Effector memory CD8-positive, alpha-beta T cell (primary cell): ENCODE measurements at places on chromosomes 6 and 20.
A peak's percentile ranks its signal among the peaks of the same experiment; 100 is the strongest.

GRCh38 chr6:160068346-160068745 lies 53.3 kb upstream of the SLC22A1 start:
- DNase-seq: no peak

- no peak for DNase-seq
These were observed 41.0 kb downstream of the QKI start for GRCh38 chr6:163455552-163455951.

GRCh38 chr20:64112691-64113443 lies 5.5 kb upstream of the NPBWR2 start:
- no peak for DNase-seq

- no peak for DNase-seq
These were observed 58.2 kb downstream of the IGF2R start for GRCh38 chr6:160027076-160027475.

DNA sequence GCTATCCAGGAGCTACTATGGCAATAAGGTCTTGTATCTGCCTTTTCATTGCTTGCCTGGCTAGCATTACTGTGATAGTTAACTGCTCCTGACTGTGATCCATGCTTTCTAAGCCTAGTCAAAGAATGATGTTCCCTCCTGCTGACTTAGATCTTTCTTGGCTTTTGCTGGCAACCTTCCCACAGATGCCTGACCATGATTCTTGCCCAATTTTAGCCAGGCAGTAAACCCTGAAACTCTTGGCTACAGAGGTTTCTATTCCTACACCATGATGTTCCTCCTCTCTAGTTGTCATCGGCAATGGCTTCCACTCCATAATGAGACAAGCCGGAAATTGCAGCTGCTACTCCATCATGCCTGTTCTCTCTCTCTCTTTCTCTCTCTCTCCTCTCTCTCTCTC lies 238.1 kb downstream of the HAO1 start:
- no peak for DNase-seq

DNA sequence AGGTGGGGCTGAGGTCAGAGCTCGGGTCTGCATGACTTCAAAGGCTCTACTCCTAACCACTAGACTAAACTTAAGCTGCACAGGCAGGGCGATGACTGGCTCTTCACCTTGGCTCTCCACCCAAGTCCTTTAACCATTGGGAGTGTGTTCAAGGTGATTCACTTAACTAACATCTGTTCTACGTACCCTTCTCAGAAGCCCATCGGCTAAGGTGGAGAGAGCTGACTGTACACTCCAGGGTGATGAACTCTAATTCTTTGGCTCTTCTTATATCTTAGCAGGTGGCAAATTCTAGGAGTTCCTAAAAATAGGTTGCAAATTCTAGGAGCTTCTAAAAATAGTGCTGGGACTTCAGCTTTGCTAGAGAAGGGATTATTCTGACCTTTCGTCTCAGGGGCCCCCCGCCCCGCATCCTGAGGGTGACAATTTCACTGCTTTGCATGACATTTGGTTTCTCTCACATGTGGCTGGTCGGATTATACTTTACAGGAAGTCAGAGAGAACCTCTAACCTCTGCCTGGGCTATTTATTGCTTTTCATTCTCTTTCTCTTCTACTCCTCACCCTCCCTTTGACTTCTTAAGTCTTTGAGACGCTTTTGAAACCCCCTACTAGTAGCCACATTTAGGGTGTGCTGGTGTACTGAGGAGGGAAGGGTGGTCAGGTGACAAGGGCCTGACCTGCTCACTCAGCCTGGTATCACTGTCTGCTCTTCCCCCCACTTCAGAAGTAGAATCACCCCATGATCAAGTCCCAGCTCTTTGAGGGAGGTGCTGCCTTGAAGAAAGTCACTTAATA lies 55.5 kb downstream of the PRDM1 start:
- DNase-seq: peak; percentile 24

- no peak for DNase-seq
These were observed 47.4 kb downstream of the RBM38 start for GRCh38 chr20:57438552-57438951.

GRCh38 chr6:111625461-111626391 lies 20.0 kb upstream of the TRAF3IP2 start:
- DNase-seq: no peak

DNA sequence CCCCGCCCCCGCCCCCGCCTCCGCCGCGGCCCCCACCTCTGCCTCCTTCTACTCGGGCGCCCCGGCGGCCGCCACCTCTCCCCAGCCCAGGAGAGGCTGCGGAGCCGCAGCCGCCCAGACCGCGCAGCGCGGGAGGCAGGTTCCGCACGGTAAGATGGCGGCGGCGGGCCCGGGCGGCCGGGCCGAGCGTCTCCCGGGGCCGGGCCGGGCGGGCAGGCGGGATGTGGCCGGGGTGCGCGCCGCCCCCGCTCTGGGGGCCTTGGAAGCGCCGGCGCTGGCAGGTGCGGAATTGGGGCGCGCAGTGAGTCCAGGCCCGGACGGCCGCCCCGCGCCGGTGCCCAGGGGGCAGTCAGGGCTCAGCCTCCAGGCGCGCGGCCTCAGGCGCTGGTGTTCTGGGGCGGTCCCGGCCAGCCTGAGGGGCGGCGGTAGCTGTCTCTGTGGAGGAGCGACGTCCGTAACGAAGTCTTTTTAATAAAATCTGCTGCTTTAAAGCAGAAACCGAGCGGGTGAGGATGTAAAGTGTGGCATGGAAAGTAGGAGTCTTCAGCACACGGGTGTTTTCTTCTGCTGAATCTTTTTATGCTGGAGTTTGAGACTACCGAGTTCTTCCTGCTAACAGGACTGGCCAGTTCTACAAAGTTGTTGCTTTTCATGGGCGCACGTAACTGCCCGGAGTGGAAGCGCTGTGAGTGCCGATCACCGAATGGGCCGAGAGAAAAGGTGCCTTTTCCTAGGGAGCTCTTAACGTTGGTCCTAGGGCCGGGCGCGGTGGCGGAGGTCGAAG lies at the start of gene GID8:
GID8 (plus strand) TSS at position 43 of the 784 bp plus-strand sequence. CDS start 3,356 bp downstream, outside the sequence.
- peak; percentile 48 for DNase-seq

DNA sequence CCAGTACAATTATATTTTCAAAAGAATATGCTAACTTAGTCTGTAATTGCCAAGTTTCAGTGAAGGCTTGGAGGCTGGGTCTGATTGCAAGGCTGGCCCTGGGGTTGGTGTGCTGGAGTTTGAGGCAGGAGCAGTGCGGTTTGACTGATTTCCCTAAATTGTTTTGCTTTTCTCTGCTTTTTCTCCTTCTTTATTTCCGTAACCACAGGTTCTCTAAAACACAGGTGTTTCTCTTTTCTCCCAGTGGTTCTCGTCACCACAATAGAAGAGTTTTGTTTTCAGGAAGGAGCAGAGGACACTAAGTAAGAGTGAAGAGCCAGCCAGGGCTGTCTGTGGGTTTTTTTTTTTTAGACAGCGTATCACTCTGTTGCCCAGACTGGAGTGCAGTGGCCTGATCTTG lies 8.2 kb upstream of the SNX9 start:
- no peak for DNase-seq

GRCh38 chr6:13559968-13560650 lies 14.3 kb upstream of the SIRT5 start:
- no peak for DNase-seq

DNA sequence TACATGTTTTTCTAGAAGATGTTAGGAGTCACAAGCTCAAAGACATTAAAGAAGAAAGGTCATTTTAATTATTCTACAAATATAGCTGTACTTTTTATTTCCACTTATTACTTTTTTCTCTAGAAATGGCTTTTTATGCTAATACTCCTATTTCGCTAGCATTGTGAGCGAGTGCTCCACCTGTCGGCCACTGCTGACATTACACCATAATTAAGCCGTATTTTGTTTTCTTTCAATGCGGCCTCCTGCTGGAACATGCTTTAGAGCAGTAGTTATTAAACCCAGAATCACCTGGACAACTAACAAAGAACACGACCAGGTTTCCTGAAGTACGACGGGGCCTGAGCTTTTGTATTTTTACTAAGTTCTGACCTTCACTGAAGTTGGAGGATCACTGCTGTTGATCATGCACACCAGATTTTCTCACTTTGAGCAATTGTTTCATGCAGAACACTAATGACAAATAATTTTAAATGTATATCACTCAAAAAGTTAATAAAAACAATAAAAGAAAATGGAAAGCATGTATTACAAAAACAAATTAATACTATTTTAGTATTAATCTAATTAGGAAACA lies 74.1 kb upstream of the PAK5 start:
- peak; percentile 1 for DNase-seq

DNA sequence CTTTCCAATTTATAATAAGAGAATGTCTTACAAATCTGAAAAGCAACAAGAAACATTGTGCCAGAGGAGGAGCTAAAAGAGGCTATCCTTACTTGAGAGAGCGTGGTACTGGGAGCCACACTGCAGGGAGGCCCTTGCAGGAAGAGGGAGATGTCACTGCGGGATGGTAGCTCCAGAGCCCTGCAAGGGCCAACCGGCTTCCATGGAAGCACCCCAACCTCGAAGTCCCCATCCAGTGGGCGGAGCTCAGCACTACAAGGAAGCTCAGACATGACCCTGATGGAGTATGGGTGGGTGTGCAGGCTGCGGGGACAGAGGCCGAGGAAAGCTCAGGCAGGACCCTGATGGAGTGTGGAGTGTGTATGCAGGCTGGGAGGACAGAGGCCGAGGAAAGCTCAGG lies 57.8 kb upstream of the RPS6KA2 start:
- DNase-seq: no peak

DNA sequence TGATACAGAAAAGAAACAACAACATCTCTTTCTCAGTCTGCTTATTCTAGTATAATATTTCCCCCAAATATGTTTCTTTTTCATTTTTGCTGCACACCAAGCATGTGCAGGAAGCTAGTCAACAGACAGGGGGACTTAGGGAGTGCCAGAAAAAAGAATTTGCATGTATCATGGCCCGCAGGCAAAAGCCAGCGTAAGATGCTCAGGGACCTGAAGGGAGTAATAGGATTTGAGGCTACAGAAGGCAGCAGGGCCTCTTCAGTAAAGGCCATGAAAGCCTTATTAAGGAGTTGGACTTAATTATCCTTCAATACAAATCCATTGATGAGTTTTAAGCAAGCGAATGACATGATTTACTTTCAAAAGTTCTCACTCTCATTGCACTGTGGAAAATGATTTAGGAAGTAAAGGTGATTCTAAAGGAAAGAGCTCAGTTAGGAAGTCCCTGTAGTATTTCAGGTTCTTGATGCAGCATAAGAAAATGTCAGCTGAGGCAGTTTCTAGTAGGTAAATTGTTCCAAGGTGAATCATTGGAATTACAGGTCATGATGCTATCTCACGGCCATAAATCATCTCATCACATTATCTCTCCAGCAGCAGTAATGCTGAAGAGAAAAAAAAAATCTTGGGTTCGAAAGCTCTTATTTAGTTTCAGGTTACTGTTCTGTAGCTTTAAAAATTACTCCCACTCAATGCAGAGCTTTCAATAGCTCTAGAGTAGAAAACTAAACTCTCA lies 94.8 kb downstream of the PTCHD4 start:
- DNase-seq: no peak

GRCh38 chr6:153170511-153170910 lies 39.4 kb upstream of the RGS17 start:
- DNase-seq: no peak

- DNase-seq: no peak
These were observed 384.4 kb downstream of the EPM2A start for GRCh38 chr6:145350928-145351327.

GRCh38 chr20:33229843-33230242 lies 6.0 kb upstream of the BPIFA1 start:
- DNase-seq: no peak

DNA sequence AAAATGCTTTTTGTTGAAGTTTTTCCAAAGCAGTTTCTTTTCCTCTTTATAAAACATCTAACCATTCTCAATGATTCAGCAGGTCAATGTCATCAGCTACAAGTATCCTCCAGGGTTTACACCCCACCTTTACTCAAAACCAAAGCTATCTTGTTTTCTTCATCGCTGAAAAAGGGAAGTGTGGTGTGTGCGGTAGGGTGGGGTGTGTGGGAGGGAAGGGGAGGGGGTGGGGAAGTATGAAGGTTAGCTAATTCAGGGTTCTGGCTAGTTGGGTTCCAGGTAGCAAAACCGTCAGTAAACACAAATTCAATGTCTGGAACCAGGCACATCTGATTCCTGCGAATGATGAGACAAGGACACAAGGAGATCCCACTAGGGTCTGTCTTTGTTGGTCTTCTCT lies 189.6 kb downstream of the GJA10 start:
- DNase-seq: no peak

DNA sequence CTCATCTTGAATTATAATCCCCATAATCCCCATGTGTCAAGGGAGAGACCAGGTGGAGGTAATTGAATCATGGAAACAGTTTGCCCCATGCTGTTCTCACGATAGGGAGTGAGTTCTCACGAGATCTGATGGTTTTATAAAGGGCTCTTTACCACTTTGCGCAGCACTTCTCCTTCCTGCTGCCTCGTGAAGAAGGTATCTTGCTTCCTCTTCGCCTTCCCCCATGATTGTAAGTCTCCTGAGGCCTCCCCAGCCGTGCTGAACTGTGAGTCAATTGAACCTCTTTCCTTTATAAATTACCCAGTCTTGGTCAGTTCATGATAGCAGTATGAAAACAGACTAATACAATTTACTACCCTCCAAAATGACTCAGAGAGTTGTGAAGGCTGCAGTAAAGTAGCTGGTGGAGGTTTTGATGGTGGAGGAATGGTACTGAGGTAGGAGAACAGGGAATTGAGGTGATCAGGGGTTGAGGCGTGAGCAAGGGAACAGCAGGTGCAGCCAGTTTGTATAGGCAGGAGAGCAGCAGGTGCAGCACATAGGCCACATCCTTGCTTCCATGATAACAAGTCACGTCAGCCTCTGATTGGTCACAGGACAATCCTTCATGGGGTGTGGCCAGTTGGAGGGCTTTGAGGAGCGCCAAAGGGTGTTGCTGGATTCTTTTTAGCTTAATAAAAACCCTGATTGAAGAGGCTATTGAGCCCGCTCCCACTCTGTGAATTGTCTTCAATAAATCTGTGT lies 150.0 kb downstream of the CDC5L start:
- no peak for DNase-seq

GRCh38 chr20:51516855-51517254 lies 25.7 kb downstream of the NFATC2 start:
- DNase-seq: no peak

DNA sequence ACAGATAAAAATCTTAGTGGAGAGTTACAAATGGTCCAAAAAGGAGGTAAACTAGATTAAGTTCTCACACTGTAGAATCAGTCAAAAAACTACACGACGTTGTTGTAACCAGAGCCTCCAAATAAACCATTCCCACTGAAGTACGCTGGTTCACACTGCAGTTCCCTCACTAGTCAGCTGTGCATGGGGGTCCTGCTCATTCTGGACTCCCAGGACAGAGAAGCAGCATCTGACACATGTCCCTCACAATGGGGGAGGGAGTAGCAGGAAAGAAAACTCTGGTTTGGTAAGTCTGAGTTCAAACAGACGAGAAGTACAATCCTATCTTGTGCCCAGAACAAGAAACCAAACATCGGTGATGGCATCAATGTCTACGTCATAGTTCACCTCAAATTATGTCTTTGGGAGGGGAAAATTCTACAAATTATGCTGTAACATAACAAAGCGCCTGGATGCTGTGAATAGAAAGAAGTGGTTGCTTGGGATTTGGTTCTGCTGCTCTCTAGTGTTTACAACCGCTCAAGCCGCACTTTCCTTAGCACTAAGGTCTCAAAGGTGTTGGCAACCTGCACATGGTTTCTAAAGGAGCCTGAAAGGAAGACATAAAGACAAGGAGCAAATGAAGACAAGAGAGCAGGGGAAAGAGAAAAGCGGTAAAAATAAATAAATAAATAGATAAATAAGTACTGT lies 208.0 kb downstream of the GMDS start:
- DNase-seq: no peak
